BJ (cell line): ENCODE measurements at places on chromosomes 16 and 17.

GRCh38 chr17:28973425-28973824, 22.1 kb upstream of the PHF12 start:
- no peak for DNase-seq

DNA sequence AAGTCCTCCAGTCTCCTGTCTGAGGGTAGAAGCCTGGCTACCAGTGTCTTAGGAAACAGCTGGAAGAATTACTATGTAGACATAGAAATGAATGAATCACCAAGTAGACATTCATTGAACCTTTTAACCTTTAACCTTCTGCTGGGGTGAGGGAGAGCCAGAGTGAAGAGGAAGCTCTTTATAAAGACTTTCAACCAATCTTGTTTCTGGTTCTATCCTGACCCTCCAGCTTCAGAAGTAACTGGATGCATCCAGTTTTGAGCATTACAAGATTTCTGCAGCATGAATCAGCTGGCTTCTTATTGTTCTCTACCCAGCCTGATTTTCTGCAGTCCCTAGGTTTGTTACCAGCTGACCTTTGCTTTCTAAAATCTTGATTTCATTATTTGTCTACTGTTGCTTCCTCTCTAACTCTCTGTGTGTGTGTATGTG, 8.5 kb downstream of the TEKT1 start:
- no peak for DNase-seq

GRCh38 chr17:30344283-30345088, 10.6 kb upstream of the TMIGD1 start:
- DNase-seq: no peak

DNA sequence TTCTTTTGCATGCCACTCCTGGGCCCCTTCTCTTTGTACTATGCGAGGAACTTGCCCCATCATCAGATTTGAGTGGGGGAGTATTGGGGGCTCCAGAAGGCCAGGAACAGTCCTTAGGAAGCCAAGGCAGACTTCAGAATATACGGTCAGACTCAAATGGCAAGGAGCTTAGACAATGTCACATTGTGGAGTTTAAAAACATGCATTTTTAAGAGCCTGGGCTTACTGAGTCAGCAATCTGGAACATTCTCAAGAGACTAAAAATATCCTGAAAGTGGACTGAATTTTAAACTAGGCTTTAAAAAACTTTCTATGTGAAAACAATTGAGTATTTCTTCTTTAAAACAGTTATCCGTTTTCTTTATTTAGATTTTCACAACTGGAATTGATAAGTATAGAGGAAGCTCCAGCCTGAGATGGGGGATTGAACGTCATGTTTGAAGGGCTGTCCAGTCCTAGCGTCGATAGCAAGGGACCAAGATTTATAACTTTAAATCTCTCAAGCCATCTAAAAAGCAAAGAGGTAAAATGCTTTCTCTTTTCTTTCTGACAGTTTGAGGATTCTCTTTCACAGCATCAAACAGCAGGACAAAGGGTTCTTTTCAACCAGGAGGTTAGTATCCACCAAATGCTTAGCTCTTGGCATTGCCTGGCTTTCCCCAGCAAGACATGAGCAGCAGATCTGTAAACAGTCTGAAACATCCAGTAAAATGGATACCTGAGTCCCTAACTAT, 45.8 kb upstream of the CDRT4 start:
- no peak for DNase-seq

GRCh38 chr16:72282362-72282761, 110.4 kb upstream of the PMFBP1 start:
- DNase-seq: no peak

- DNase-seq: no peak
These were observed 54.3 kb upstream of the SREBF1 start for GRCh38 chr17:17890773-17891759.

DNA sequence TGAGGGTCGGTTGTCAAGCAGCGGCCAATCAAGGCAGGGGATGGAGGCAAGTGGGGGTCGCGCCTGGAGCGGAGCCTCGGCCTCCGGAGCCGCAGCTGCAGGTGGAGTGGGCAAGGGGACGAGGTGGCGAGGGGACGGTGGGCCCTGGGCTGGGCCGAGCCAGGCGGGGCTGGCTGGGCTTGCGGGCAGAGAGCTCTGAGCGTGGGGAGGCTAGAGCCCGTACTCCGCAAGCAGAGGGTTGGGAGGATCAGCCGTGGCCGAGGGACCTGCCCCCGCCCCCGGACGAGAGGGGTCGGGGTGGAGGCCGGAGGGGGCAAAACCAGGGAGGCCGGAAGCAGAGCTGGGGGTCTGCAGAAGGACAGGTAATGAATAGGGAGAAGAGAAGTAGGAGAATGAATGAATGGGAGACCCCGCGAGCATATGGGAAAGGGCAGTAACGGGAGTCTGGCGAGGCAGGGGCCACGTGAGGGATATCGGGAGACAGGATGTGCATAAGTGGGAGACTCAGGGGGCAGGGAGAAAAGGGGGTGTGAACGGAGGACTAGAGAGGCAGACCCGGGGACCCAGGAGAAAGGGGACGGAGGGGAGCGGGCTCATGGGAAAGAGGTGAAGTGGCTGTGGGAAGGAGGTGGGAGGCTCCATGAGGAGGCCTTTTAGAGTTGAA, at the start of gene KATNB1:
KATNB1 (plus strand) TSS at position 16 of the 664 bp plus-strand sequence. CDS start 1,474 bp downstream, outside the sequence.
- DNase-seq: no peak

DNA sequence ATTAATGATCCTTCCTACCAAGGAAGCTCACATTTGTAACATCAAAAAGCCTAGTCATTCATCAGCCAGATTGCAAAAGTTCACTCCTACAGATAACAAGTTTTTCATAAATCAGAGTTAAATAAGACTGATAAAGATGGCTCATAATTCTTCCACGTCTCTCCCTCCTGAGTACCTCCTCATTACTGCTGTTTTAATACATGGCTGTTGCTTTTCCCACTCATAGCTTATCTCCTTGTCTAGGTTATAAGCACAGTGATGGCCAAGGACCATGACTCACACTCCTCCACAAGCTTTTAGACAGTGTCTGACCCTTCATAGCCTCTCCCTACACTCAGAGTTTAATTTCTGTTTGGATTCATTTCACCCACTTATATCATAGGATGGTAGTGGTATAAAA, 100.9 kb upstream of the MON1B start:
- no peak for DNase-seq

- DNase-seq: peak; percentile 90
These were observed 25.6 kb upstream of the MRPS23 start for GRCh38 chr17:57875290-57876022.

GRCh38 chr17:3647769-3648555, 11.4 kb downstream of the CTNS start:
- DNase-seq: no peak

DNA sequence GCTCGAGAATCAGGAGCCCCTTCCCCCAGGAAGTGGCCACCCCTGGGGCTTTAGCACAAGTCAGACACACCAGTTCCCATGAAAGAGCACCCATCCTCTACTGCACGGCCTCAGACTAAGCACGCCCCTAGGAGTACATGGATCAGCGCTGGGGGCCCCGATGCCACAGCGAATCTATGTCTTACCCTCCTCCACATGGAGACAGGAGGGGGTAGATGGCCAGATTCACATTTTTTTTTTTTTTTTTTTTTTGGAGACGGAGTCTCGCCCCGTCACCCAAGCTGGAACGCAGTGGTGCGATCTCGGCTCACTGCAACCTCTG, 3.2 kb upstream of the EXOSC6 start:
- no peak for DNase-seq

- no peak for DNase-seq
These were observed 81.2 kb upstream of the ATP2A3 start for GRCh38 chr17:4045487-4045886.

DNA sequence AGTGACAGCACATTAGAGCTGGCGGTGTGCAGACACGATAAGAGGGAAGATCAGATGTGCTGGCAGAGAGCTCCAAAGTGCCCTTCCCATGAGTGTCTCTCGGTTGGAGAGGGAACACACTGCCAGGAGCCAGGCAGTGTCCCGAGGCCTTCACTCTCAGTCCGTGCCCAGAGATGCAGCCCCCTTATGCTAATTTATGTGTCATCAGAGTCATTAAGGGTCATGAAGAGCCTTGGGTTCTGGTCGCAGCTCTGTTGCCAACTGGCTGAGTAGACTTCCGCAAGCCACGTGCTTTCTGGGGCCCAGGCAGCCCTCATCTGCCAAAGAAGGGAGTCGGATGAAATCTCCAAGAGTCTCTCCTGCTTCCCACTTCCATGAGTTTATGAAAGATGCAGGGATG, 232.5 kb downstream of the MSI2 start:
- DNase-seq: no peak

DNA sequence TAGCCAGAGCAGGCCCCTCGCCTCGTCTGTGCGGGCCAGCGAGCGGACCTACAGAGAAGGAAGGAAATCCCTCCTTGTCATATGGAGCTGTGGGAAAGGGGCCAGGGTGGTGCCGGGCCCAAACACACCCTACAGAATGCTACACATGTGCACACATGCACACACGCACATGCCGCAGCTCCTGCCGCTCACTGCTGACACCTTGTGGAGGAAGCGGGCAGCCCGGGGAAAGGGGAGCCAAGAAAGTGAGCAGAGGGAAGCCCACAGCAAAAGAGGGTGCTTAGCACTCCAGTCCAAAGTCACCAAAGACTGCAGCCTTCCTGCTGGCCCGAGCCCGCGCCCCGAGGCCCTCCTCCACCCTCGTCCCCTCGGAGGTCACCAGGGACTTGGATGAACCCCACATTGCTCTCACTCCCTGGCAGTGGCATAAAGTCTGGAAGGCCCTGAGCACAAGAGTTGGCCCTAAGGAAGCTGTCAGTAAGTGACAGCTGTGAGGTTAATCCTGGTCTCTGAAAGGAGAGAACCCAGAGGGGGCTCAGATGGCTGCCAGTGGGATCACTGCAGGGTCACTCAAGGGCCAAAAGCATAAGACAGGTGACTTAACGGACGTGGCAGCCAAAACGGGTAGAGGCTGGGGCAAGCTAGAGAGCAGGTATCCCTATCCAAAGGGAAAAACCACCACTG, 68.2 kb downstream of the MYO18A start:
- no peak for DNase-seq

DNA sequence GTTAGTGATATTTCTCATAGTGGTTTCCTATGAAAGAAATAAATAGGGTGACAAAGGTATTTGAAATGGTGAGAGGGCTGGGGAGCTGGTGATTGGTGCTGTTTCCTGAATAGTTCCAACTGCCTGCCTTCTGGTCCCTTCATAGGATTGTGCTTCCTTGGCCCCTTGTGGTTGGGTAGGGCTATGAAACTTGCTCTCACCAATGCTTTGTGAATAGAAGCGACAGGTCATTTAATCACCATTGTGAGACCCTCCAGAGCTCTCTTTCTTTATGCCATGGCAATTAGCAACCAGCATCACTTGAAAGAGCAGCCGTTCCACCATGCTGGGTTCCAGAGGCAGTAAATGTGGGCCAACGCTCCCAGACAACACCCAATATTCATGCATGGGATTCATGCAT, 23.7 kb upstream of the WWOX start:
- DNase-seq: no peak

DNA sequence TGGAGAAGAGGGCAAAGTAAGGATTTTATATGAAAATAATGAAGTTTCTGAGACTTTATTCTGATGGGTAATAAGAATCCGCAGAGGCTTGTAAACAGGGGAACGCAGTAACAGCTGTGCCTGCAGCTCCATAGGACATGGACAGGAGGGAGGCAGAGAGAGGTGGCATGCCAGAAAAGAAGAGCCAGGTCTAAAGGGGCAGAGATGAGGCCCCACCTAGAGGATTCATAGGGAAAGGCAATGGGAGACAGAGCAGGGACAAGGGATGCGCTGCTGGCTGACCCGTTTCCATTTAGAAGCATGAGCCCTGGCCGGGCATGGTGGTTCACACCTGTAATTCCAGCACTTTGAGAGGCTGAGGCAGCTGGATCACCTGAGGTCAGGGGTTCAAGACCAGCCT, 340.3 kb upstream of the CDH5 start:
- no peak for DNase-seq

DNA sequence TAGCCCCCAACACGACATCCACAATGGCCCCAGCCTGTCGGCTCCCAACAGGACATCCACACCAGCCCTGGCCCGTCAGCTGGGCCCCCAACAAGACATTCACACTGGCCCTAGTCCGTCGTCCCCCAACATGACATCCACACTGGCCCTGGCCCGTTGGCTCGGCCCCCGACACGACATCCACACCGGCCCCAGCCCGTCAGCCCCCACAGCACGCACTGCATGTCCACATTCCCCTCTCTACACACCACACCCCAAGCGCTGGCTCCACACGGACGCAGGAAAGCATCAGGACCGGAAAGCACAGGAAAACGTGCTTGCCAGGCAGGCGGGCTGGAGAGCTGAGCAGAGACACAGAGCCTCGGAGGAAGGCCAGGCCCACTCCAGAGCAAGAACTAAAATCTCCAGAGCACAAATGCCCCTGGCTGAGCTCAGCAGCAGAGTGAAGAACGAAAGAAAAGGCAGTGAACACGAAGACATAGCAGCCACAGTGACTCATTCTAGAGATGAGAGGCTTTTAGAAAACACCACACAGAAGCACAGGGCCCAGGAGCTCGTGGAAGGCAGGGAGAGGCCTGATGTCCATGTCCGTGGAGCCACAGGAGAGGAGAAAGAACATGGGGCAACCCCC, 50.6 kb downstream of the LMF1 start:
- DNase-seq: peak; percentile 38

GRCh38 chr16:70656712-70657263, 10.4 kb downstream of the IL34 start:
- no peak for DNase-seq
